CD4-positive, alpha-beta memory T cell (primary cell): ENCODE measurements at places on chromosomes 5 and 9. TPM values are rescaled to one million over a fixed set of nuclear protein-coding genes. Genes with fewer than 3 reads are reported as not detected.

GRCh38 chr9:38518826-38519225 is 94.6 kb upstream of the IGFBPL1 start:
- no peaks in the 10 kb centered on the region for H3K27me3 ChIP-seq
- H3K27ac ChIP-seq: no peak overlapping the region
- H3K4me1 ChIP-seq: no peaks in the 10 kb centered on the region
- no peak for DNase-seq
- H3K36me3 ChIP-seq: no peaks in the 10 kb centered on the region
- no peak overlapping the region for H3K4me3 ChIP-seq

JAK2 gene
- 17.0 TPM for total RNA-seq

KIF20A gene
- total RNA-seq: not detected

DNA sequence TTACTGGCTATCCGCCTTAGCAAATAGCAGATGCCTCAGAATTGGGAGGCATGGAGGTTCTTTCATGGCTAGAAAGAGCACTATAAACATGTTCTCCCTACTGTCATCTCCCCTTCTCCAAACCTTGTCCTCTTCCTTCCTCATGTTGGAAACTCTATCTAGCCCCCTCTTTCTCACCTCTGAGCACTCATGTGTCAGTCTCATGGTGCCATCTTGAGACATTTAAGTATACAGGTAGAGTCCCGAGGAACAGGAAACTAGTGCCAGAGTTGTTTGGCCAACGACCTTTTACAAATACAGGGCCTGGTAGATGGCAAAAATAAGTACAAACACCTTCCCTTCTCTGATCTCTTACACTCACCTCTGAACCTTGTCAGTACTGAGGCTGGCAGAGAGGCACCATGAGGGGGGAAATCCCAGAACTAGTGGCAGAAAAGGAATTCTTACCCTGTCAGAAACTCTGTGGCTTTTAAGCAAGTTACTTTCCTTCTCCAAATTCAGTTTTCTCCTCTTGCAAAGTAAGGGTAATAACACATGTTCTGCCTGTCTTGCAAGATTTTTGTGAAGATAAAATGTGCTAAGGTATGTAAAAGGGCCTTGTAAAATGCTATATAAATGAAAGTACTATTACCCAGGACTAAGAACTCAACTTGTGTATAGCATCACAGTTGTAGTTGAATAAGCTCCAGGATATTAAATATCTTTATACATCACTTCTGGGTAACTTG is 94.1 kb upstream of the SNX2 start:
- H3K4me3 ChIP-seq: no peak overlapping the region
- DNase-seq: no peak
- H3K27me3 ChIP-seq: no peaks in the 10 kb centered on the region
- H3K36me3 ChIP-seq: no peaks in the 10 kb centered on the region
- H3K27ac ChIP-seq: no peak overlapping the region
- H3K4me1 ChIP-seq: no peaks in the 10 kb centered on the region

- H3K4me1 ChIP-seq: peaks cover 60% of the 10 kb centered on the region
- no peak overlapping the region for H3K27ac ChIP-seq
- H3K27me3 ChIP-seq: no peaks in the 10 kb centered on the region
- H3K4me3 ChIP-seq: no peak overlapping the region
- DNase-seq: no peak
Measured at GRCh38 chr5:177355162-177355867, 2.4 kb upstream of the RGS14 start.

GRCh38 chr5:124963236-124963919 is 216.9 kb upstream of the ZNF608 start:
- DNase-seq: no peak
- no peaks in the 10 kb centered on the region for H3K36me3 ChIP-seq
- no peak overlapping the region for H3K27ac ChIP-seq
- H3K27me3 ChIP-seq: no peaks in the 10 kb centered on the region

GRCh38 chr5:83097689-83098231 is 20.4 kb downstream of the XRCC4 start:
- DNase-seq: no peak
- no peaks in the 10 kb centered on the region for H3K36me3 ChIP-seq
- peaks cover 6% of the 10 kb centered on the region for H3K4me1 ChIP-seq
- H3K27me3 ChIP-seq: no peaks in the 10 kb centered on the region

- H3K27ac ChIP-seq: no peak overlapping the region
- DNase-seq: no peak
Measured at GRCh38 chr9:108467161-108467560, 388.6 kb downstream of the ACTL7B start.
